ENCODE measurements at places on chromosomes 16 and 17.

DNA sequence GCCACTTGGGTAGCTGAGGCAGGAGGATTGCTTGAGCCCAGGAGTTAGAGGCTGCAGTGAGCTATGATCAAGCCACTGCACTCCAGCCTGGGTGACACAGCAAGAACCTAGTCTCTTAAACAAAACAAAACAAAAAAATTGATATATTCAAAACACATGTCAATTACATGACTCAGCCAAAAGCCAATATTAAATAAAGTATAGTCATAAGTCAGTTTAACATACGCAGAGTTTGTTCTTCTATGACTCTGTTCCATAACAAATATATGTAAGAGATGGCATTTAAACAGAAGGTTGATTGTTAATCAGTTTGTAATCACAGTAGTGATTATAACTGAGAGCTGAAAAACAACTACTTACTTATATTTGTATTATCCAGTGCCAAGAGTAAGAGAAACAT is 106.5 kb downstream of the CDH8 start:
- DNase-seq, result no peak

DNA sequence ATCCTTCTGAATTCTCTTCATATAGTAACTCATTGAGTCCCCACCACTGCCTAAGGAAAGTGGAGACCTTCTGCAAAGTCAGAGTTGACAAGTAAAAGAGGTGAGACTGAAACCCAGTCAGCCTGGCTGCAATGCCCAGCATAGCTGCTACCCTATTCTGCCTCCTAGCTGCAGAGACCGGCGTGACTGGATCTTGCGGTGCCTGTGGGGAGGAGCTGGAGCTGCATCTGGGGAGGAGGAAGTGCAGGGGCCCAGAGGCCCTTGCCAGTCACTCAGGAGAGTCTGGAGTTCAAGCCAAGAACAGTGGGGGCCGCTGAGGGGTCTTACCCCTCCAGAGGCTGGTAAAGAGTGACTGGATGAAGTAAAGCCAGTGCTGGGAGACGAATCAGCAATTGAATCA is 35.0 kb upstream of the ZNF423 start:
- DNase-seq, result no peak

DNA sequence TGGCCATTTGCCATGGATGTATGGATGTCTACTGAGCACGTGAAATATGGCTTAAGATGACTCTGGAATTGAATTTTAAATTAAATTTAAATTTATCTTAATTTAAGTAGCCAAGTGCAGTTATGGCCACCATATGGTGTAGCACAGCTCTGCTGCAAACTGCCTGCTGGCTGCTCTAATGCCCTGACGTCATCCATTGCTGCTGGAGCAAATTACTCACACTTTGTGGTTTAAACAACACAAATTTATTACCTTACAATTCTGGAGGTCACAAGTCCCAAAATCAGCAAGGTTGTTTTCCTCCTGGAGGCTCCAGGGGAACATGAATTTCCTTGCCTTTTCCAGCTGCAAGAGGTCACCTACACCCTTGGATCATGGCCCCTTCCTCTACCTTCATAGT is 679.3 kb upstream of the EEF2KMT start:
- DNase-seq, result no peak

GRCh38 chr17:59139939-59140338 is 15.0 kb downstream of the SKA2 start:
- no peak for DNase-seq

DNA sequence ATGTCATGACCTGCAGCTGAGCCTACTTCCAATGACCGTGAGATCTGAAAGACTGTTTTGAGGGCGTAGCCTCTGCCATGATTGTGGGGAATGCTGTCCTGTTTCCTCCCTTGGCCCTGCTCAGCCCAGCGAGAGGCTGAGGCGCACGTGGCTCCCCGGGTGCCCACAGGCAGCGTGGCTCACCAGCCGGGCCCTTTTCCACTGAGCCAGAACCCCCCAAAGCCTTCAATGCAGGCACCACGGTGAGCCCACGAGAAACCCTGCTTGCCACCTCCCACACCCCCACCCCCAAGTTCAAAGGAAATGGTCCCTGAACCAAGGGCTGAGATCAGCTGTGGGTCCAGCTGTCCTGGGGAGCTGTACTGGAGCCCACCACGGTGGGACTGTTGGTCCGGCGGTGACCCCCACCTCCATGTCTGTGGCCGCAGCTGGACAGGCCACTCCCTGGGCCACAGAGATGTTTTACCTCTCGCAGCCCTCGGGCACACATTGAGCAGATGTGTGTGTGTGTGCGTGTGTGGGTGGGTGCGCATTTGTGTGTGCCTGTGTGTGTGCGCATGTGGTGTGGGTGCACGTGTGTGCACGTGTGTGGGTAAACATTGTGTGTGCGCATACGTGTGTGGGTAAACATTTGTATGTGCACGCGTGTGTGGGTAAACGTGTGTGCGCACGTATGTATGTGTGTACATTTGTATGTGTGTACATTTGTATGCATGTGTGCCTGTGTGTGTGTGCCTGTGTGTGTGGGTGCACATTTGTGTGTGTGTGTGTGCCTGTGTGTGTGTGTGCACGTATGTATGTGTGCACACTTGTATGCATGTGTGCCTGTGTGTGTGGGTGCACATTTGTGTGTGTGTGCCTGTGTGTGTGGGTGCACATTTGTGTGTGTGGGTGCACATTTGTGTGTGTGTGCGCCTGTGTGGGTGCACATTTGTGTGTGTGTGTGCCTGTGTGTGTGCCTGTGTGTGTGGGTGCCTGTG is 5.0 kb upstream of the MC1R start:
- no peak for DNase-seq

GRCh38 chr17:4426499-4427208 is 7.1 kb upstream of the SPNS3 start:
- DNase-seq, result no peak

GRCh38 chr17:67605256-67605912 is 112.4 kb upstream of the NOL11 start:
- DNase-seq, result no peak

- no peak for DNase-seq
Measured at GRCh38 chr16:15521390-15521757, 87.0 kb downstream of the BMERB1 start.

GRCh38 chr17:49552070-49552751 is 23.5 kb upstream of the NXPH3 start:
- no peak for DNase-seq

DNA sequence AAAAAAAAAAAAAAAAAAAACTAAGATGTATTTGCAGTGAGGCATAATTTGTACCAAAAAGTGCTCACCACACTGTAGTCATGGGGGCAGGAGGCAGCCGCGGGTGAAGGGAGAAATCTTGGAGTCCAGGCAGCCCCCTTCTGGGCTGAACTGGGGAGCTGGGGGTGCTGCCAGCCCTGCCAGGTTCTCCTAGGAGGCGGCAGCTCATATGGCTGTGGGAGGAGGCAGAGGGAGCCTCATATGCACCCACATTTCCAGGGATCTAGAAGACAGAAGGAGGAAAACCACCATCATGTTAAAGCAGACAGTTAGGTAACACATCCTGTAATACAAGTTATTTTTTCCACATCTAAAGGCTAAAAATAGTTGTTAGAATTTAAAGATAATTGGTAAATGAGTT is 16.3 kb downstream of the MAPT start:
- peak; percentile 34 for DNase-seq

GRCh38 chr17:41678907-41679739 is 9.6 kb upstream of the EIF1 start:
- no peak for DNase-seq

- no peak for DNase-seq
Measured at GRCh38 chr17:6496116-6496481, 51.8 kb downstream of the PIMREG start.

GRCh38 chr16:12362482-12363458 is 386.2 kb downstream of the SNX29 start:
- DNase-seq, result no peak

DNA sequence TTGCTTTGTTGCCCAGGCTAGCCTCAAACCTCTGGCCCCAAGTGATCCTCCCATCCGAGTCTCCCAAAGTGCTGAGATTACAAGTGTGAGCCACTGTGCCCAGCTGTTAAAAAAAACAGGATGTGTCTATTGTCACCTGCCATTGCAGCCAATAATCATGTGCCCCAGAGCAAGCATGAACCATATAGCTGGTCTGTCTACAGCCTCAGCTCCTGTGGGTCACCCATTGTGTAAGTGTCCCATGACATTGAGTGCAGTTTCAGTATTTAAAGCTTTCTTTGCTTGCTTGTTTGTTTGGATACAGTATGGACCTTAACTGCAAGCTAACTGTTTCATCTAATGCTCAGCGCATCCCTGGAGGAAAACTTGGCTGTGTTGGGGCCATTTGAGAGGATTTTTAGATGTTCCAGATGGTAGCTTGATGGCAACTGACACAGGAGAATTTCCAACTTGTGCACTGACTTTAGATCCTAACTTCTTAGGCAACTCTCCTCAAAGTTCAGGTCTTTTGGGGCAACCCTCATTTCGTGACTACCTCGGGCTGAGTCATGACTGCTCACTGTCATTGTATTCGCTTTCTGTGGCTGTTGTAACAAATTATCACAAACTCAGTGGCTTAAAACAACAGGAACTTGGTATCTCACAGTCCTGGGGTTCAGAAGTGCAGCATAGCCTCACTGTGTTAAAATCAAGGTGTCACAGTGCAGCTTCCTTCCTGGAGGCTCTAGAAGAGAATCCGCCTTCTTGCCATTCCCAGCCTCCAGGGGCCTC is 30.3 kb upstream of the ADORA2B start:
- no peak for DNase-seq

GRCh38 chr17:72971226-72971880 is 121.1 kb downstream of the SLC39A11 start:
- DNase-seq, result no peak

Measured in NCI-H1694 (cell line).